ENCODE measurements at places on chromosomes 5 and 9.

DNA sequence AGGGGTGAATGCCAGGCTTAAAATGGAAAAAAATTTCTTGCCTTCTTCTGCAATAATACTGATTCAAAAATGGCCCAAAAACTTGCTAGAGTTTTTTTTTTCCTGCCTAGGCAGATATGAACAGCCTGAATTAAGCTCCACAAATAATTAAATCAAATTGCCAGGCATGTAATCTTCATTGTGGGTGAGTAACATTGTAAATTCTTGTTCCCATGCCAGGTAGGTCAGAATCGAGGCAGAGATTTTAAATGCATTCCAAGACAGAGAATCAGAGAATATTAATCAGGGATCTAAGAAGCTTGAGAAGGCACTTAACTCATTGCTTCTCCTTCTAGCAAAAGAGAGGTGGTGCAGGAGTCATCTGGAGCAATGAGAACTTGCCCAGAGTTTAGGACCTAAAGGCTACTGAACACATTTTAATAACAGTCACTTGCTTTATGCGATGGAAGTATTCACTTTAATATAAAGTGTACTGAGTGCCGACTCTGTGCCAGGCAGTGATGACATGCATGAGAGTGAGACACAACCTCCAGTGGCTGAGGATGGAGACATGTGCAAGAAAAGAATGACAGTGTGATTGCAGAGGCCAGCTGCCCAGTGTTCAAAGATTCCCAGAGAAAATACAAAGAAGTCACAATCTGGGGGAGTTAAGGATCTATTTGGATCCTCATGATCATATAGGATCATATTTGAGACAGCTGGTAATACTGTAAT lies 102.3 kb downstream of the APBA1 start:
- H3K27ac ChIP-seq = no peak overlapping the region
- no peaks in the 10 kb centered on the region for H3K36me3 ChIP-seq
- H3K27me3 ChIP-seq = peaks cover 8% of the 10 kb centered on the region
- no peak for DNase-seq
- no peak overlapping the region for H3K4me3 ChIP-seq

GRCh38 chr5:103034662-103035392 lies 85.1 kb downstream of the GIN1 start:
- no peak overlapping the region for H3K4me3 ChIP-seq

- H3K27me3 ChIP-seq = peaks cover 4% of the 10 kb centered on the region
- DNase-seq = no peak
- no peak overlapping the region for H3K4me3 ChIP-seq
- no peaks in the 10 kb centered on the region for H3K4me1 ChIP-seq
- no peak overlapping the region for H3K27ac ChIP-seq
These were observed 11.7 kb upstream of the FAT2 start for GRCh38 chr5:151602806-151603205.

DNA sequence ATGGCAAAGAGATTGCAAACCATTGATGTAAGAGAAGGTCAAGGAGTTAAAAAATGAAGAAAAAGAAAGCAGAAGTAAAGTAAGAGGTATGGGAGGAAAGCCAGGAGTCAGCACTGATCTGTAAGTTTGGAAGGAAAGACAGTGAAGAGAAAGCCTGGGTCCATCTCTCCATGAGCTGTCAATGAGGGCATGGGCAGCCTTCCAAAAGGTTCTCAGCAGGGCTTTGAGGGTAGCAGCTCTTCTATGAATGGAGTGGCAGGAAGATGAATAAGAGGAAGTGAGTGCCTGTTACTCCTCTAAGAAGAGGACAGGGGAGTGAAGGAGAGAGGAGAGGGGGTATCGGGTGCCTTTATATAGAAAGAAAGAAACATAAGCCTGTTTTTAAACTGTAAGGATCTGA lies 97.1 kb downstream of the ADCY2 start:
- H3K27me3 ChIP-seq = no peaks in the 10 kb centered on the region
- no peaks in the 10 kb centered on the region for H3K4me1 ChIP-seq
- no peak overlapping the region for H3K4me3 ChIP-seq
- no peak overlapping the region for H3K27ac ChIP-seq
- DNase-seq = no peak

- H3K4me3 ChIP-seq = peak overlapping the region; percentile 9
- no peak overlapping the region for H3K27ac ChIP-seq
- H3K36me3 ChIP-seq = peaks cover 11% of the 10 kb centered on the region
- DNase-seq = no peak
- no peaks in the 10 kb centered on the region for H3K27me3 ChIP-seq
- H3K4me1 ChIP-seq = peaks cover 48% of the 10 kb centered on the region
These were observed 2.4 kb downstream of the TTC39B start for GRCh38 chr9:15304632-15305031.

DNA sequence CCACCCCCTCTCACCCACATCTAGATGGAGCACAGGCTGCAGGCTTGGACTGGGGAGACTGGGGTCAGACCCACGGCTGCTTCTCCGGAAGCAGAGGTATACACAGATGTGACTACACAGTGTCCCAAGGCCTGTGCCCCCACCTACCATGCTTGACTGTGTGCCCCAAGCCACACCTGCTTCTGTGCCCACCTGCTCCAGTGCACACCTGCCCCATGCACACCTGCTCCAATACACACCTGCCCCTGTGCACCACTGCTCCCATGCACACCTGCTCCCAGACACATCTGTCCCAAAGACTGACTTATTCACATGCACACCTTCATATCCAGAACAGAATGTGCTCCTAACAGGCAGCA lies 5.5 kb upstream of the COL5A1 start:
- no peaks in the 10 kb centered on the region for H3K4me1 ChIP-seq
- no peak overlapping the region for H3K27ac ChIP-seq
- H3K36me3 ChIP-seq = no peaks in the 10 kb centered on the region
- no peak overlapping the region for H3K4me3 ChIP-seq

- no peak overlapping the region for H3K27ac ChIP-seq
- no peaks in the 10 kb centered on the region for H3K4me1 ChIP-seq
- H3K36me3 ChIP-seq = no peaks in the 10 kb centered on the region
- no peaks in the 10 kb centered on the region for H3K27me3 ChIP-seq
- no peak overlapping the region for H3K4me3 ChIP-seq
- DNase-seq = no peak
These were observed 195.9 kb downstream of the ASTN2 start for GRCh38 chr9:117218951-117219350.

- DNase-seq = no peak
- H3K27ac ChIP-seq = no peak overlapping the region
- H3K27me3 ChIP-seq = no peaks in the 10 kb centered on the region
- no peak overlapping the region for H3K4me3 ChIP-seq
- H3K36me3 ChIP-seq = peaks cover 33% of the 10 kb centered on the region
These were observed 10.8 kb upstream of the DBN1 start for GRCh38 chr5:177483994-177484901.

- no peak overlapping the region for H3K4me3 ChIP-seq
- no peaks in the 10 kb centered on the region for H3K36me3 ChIP-seq
These were observed 661.1 kb downstream of the PTPRD start for GRCh38 chr9:9951556-9952160.

GRCh38 chr9:115192835-115193525 lies 75.0 kb upstream of the TNC start:
- H3K27me3 ChIP-seq = peaks cover 22% of the 10 kb centered on the region
- no peaks in the 10 kb centered on the region for H3K36me3 ChIP-seq
- H3K4me1 ChIP-seq = peaks cover 2% of the 10 kb centered on the region
- H3K27ac ChIP-seq = no peak overlapping the region

- H3K27ac ChIP-seq = no peak overlapping the region
- H3K36me3 ChIP-seq = no peaks in the 10 kb centered on the region
- no peak overlapping the region for H3K4me3 ChIP-seq
- H3K27me3 ChIP-seq = peaks cover 7% of the 10 kb centered on the region
- H3K4me1 ChIP-seq = peaks cover 13% of the 10 kb centered on the region
These were observed 188.2 kb upstream of the SLC27A6 start for GRCh38 chr5:128777052-128777451.

DNA sequence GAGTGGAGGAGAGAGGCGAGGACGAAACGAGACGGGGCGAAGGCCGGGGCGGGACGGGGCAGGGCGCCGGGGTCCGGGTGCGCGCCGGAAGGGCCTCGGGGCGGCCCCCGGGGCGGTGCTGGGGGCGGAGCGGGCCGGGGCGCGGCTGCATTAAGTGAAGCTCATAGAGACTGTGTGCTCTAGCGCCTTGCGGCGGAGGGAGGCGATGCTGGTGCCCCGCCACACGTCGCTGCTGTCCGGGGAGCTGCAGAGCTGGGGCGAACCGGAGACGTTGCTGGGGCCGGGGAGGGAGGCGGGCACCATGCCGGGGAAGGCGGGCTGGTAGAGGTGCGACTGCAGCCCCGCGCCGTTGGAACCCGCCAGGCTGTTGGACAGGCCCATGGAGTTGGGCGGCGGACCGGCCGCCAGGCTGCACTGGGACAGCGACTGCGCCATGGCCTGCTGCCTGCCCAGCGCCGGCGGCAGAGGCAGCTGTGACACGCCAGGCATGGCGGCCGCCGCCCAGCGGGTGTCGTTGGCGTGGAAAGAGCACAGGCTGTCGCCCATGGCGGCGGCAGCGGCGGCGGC lies 8.3 kb downstream of the OTP start:
- H3K36me3 ChIP-seq = no peaks in the 10 kb centered on the region
- peaks cover 12% of the 10 kb centered on the region for H3K4me1 ChIP-seq
- no peak overlapping the region for H3K27ac ChIP-seq
- H3K27me3 ChIP-seq = peaks cover 73% of the 10 kb centered on the region
- H3K4me3 ChIP-seq = peak overlapping the region; percentile 75

- H3K4me1 ChIP-seq = no peaks in the 10 kb centered on the region
- DNase-seq = no peak
- no peaks in the 10 kb centered on the region for H3K27me3 ChIP-seq
- no peak overlapping the region for H3K4me3 ChIP-seq
These were observed 97.4 kb downstream of the DAP start for GRCh38 chr5:10663489-10664179.

GRCh38 chr9:93058355-93059010 lies at the start of gene SUSD3:
TSS of gene SUSD3 (plus strand) at chr9:93058701. CDS start at chr9:93058743, 42 bp downstream.
- peak within 1 kb of the TSS; percentile 96 for H3K27ac ChIP-seq
- H3K4me3 ChIP-seq = peak within 1 kb of the TSS; percentile 90
- H3K36me3 ChIP-seq = peaks cover 8% of the 10 kb centered on the region
- DNase-seq = peak; percentile 64

DNA sequence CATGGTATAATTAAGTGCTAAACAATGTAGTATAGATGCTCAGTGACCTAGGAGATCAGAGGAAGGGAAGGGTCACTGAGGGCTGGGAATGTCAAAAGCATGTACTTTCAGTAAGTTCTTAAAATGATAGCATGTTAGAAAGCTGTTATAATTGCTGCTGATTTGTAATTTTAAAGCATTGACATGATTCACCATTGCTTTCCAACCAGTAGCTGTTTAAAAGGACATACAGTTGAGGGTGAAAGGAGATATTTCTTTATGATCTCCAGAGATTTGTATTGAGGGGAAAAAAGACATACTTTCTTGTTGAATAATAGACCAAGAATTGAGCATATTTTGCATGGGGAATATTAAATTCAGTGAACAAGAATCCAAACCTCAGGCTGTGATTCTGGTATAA lies 1.2 kb upstream of the SLC1A3 start:
- H3K36me3 ChIP-seq = no peaks in the 10 kb centered on the region
- DNase-seq = no peak
- H3K4me3 ChIP-seq = no peak overlapping the region
- H3K27ac ChIP-seq = no peak overlapping the region
- H3K4me1 ChIP-seq = peaks cover 16% of the 10 kb centered on the region
- peaks cover 58% of the 10 kb centered on the region for H3K27me3 ChIP-seq

- no peak overlapping the region for H3K27ac ChIP-seq
- no peaks in the 10 kb centered on the region for H3K4me1 ChIP-seq
- no peak overlapping the region for H3K4me3 ChIP-seq
- no peaks in the 10 kb centered on the region for H3K36me3 ChIP-seq
These were observed 23.8 kb downstream of the GDA start for GRCh38 chr9:72173080-72173479.

GRCh38 chr9:35756275-35757225 lies 2.5 kb upstream of the MSMP start:
- H3K4me1 ChIP-seq = peaks cover 29% of the 10 kb centered on the region
- DNase-seq = peak; percentile 69
- peak overlapping the region; percentile 98 for H3K27ac ChIP-seq
- peak overlapping the region; percentile 98 for H3K4me3 ChIP-seq
- H3K27me3 ChIP-seq = no peaks in the 10 kb centered on the region
- peaks cover 49% of the 10 kb centered on the region for H3K36me3 ChIP-seq

DNA sequence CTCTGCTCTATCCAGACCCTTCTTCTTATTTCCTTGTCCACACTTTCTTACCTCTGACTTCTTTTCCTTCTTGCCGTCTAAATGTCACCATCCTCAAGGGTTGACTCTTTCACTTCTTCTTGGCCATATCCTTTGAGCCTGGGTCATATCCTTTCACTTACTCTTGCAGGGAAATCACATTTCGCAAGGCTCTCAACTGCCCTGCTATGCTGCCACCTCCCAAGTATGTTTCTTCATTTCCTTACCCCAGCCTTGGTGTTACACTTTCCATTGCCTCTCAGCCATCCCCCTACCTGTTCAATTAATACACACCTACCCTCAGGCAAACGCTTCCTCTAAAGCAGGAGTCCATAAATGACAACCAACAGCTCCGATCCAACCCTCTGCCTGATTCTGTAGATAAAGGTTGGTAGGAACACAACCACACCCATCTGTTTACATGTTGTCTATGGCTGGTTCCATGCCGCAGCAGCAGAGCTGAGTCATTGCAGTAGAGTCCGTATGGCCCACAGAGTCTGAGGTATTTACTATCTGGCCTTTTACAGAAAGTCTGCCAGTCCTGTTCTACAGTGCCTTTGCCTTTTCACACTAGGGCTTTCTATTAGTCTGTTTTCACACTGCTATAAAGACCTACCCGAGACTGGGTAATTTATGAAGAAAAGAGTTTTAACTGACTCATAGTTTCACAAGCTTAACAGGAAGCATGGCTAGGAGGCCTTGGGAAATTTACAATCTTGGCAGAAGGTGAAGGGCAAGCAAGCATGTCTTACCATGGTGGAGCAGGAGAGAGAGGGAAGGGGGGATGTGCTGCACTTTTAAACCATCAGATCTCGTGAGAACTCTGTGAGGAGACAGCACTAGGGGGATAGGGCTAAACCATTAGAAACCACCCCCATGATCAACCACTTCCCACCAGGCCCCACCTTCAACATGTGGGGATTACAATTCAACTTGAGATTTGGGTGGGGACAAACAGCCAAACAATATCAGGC lies 97.9 kb downstream of the SV2C start:
- peaks cover 8% of the 10 kb centered on the region for H3K4me1 ChIP-seq
- no peaks in the 10 kb centered on the region for H3K27me3 ChIP-seq
- no peak overlapping the region for H3K4me3 ChIP-seq

DNA sequence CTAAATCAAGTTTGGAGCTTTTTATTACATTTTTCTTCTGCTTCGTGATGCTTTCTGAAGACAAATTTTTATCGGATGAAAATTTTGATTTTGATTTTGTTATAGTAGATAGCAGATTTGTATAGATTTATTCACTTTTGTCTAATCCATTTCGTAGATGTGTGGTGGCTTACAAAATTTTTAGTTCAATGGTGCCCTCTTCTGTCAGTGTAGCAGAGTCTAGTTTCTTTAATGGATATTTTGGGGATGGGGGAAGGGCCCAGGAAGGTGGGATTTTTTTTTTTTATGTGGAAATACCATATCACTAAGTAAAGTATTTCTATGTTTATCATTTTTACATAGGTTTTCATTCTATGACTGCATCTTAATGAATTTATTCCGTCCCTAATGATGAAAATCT lies 259.9 kb upstream of the TARS1 start:
- H3K4me1 ChIP-seq = no peaks in the 10 kb centered on the region
- no peaks in the 10 kb centered on the region for H3K27me3 ChIP-seq

Data from activated T-helper 2 cell treated with anti-CD3 and anti-CD28 coated beads, Interferon-gamma antibody, Interleukin-2, Interleukin-4, amounts not matched to agents 10 μg/mL and 5 μg/mL and 100 μg/mL, durations not matched to agents 14 hours and 24 hours and 36 hours (primary cell).